ENCODE measurements at places on chromosomes 12 and 14.

- no peak for DNase-seq
Observed at GRCh38 chr12:108455706-108456105, 59.4 kb upstream of the FICD start.

GRCh38 chr14:20116748-20117147 is 6.2 kb downstream of the OR4K17 start:
- no peak for DNase-seq

DNA sequence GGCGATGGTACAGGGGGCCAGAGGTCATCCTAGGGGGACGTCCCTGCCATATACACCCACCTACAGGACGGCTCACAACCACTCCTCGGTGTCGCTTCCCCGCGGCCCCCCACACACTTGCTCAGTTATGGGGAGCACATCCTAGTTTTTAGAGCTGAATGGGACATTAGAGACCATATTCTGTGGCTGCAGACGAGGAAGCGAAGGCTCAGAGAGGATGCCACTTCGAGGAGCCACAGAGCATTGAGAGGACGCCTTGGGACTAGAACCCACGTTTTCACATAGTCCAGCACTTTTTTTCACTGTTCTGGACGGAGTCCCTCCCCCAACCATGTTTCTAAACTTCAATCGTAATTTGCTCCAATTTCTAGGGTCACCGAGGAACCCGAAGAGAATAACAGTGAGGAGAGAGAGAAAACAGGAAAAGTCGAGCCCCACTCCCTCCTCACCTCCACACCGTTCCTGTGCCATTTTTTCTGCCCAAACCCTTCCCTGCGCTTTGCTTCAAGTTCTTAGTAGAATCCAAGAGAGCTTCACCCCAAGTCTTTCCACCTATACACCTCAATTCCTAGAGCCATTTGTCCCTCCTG is 641 bp upstream of the ASCL1 start:
- no peak for DNase-seq

GRCh38 chr14:96088481-96088880 is 49.3 kb downstream of the C14orf132 start:
- no peak for DNase-seq

GRCh38 chr12:70049596-70050360 is 193.5 kb upstream of the CNOT2 start:
- DNase-seq = no peak

- DNase-seq = no peak
Observed at GRCh38 chr14:93034671-93034994, 81.1 kb downstream of the ITPK1 start.

- DNase-seq = no peak
Observed at GRCh38 chr14:94115058-94115591, 4.6 kb downstream of the IFI27 start.

- no peak for DNase-seq
Observed at GRCh38 chr14:50670196-50670865, 2.2 kb upstream of the SAV1 start.

DNA sequence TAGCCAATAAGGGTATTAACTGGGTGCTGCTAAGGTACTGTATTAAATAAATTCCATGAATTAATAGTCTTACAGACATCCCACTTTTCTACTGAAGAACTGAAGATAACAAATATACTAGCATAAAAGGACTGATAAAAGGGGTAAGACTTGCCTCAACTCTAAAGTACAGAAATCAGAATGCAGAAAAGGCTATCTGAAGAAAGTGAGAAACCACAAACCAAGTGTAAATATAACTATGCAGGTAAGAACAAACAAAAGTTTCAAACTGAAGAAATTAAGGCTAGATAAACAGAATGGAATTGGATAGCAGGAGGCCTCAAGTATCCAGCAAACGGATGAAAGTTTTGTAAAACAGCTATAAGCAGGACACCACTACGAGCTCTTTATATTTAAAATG is 29.5 kb downstream of the YAF2 start:
- no peak for DNase-seq

DNA sequence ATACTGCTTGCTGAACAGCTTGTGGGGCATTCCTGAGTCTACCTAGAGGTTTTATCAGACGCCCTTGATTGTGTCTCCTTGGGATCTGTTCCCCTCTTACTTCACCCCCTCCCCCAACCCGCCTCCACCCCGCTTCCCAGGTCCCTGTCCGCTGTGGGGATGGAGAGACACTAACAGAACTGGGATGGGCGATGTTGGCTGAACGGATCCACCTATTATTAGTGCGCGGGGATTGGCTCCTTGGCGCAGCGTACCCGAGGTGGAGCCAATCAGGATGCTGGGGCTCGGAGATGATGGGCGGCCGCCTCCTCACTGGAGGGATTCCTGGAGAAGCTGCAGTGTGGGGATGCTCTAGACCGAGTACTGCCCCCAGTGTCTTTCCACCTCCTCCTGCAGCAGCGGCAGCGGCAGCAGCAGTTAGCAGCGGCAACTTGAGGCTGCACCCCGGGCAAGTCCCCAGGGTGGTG is at the start of gene SYT1:
SYT1 (plus strand) TSS at position 372 of the 467 bp plus-strand sequence.
- no peak for DNase-seq

DNA sequence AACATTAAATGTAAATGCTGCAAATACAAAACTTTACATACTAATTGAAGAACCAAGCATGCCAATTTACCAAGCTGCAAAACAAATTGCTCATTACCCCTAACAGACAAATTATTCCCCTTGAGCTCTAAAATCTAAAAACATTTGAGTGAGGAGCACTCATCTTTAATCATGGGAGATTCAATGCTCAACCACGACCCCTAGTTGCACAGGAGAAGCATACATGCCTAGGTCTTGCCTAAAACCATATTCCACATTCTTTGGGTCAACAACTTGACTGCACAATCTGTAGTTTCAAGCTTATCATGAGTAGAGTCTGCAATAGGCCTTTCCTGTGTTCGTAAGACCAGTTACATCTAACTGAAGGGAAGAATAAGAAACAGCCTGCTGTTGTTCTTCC is 69.7 kb downstream of the MGAT4C start:
- no peak for DNase-seq

DNA sequence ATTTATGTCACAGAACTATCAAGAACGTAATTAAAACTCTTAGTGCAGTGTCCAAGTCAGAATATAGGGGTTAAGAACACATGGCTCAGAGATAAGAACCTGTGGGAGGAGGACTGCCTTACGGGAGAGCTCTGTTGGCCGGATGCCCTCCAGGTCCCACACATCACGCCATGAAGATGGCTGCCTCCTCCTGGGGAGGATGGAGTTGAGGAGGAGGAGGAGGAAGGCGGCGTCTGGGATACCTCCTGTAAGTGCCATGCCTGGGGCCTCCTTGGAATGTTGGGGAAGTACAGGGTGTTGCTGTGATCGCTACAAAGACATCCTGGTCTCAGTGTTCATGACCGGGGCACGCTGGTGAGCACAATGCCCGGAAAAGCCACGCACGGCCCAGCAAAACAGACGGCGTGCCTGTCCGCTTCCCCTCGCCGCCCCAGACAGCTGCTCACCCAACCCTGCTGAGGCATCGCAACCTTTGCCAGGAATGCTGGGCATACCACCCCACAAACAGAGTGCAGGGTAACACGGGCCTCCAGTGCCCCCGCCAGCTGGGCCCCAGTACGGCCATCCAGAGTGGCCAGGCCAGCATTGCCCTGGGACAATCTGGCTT is 28.7 kb upstream of the CD9 start:
- DNase-seq = no peak

DNA sequence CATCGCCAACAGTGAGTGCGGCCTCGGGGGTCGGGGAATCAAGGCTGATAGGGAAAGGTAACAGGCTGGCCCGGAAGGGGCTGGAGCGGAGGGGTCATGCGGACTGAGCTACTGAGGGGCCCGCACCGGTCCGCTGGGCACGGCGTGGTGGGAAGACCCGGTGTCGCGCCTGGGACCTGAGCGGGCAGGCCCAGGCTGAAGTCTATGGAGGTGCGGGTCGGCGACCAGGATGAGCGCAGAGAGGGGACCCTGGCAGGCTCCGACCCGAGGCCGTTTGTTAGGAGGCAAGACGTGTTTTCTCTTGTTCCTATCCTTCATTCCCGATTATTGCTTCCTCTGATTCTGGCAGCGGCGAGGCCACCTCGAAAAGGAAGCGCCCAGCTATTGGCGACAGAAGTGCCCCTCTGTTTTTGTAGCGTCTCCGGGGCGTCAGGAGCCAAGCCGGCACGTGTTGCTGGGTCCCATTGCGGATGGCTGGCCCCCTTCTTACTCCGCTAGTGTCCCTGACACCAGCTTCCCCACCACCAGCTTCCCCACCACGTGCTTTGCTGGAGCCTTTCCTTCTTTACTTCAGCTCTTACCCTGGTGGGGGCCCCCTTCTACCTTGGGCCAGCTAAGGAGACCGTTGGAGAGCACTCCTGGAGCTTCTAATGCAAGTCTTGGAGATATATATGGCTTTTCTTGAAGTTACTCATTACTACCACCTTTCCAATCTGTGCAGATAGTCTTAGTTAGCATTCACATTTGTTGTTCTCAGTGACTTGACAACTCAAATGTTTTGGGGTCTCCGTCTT is 653 bp downstream of the PA2G4 start:
- DNase-seq = no peak

GRCh38 chr12:82406651-82407050 is 48.3 kb downstream of the METTL25 start:
- DNase-seq = no peak

DNA sequence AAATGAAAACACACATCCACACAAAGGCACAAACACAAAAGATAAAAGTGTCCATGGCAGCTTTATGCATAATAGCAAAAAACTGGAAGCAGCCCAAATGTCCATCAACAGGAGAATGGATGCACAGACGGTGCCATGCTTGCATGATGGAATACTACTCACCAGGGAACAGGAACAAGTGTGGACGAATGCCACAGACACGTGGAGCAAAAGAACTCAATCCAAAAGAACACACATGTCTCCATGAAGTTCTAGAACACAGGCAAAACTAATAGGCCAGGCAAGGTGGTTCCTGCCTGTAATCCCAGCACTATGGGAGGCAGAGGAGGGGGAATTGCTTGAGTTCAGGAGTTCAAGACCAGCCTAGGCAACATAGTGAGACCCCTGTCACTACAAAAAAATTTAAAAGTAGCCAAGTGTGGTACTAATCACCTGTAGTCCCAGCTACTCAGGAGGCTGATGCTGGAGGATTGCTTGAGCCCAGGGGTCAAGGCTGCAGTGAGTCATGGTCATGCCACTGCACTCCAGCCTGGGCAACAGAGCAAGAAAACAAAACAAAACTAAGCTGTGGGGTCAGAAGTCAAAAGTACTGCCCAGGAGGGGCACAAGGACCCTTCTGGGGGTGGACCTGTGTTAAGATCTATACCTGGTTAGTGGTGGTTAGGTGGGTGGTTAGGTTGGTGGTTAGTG is 7.3 kb upstream of the TMEM119 start:
- no peak for DNase-seq

DNA sequence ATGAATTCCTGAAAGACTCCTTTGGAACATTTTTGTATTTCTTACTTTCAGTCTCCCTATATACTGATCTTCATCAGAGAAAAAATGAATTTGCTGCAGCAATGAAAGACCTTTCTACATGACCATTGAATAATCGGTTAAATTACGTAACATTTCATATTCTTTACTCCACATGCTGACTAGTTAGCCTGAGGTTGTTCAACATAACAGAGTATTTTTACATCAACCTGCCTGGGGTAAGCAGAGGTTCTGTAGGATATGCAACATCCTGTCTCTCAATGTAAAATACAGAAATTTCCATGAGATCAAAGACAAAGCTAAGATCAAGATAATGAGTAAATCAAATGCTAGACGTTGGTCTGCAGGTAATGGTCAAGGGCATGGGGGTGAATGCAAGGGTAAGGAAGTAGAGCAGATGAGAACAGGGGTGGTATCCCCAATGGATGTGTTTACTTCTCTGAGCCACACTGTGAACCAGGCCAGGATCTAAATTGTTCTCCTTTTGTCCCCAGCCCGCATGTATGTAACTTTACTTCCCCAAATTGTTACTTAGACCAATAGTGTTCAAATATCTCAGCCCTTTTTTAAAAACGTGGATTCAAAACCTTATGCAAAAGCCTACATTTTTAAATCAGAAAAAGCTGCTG is 45.4 kb downstream of the DUSP6 start:
- no peak for DNase-seq

GRCh38 chr12:6840330-6840729 is 395 bp upstream of the GNB3 start:
- no peak for DNase-seq

GRCh38 chr12:49552014-49552413 is 13.2 kb downstream of the KCNH3 start:
- no peak for DNase-seq

DNA sequence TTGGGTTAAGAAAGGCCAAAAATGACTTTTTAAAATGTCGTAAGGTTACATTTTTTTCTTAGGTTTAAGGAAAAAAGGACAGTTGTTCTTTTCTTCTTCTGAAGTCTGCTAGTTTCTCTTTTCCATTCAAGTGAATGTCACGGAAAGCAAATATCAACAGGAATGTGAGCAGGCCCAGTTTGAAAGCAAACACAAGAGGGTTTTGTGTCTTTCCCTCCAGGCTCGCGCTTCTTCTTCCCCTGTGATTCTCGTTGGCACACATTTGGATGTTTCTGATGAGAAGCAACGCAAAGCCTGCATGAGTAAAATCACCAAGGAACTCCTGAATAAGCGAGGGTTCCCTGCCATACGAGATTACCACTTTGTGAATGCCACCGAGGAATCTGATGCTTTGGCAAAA is 85.4 kb downstream of the LRRK2 start:
- no peak for DNase-seq

GRCh38 chr14:47435331-47435965 is 240.0 kb downstream of the MDGA2 start:
- DNase-seq = no peak

- no peak for DNase-seq
Observed at GRCh38 chr12:122138616-122139015, 35.4 kb downstream of the IL31 start.

DNA sequence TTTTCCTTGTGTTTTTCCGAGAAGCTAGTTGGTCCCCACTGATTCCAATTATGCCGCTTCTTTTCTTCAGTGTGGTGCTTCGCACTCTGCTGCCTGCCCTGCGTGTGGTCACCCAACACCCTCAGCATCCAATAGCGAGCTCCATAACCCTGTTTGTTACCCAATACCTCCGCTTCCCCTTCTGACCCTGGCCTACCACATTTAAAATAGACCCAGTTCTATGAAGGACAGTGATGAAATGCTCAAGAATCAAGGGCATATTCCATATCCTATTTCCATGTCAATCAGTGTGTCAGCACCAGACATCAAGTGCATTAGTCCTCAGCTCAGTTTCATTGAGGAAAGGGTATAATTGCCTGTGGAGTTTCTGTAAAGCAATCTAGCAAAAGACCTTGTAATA is 9.5 kb downstream of the NDRG2 start:
- no peak for DNase-seq

DNA sequence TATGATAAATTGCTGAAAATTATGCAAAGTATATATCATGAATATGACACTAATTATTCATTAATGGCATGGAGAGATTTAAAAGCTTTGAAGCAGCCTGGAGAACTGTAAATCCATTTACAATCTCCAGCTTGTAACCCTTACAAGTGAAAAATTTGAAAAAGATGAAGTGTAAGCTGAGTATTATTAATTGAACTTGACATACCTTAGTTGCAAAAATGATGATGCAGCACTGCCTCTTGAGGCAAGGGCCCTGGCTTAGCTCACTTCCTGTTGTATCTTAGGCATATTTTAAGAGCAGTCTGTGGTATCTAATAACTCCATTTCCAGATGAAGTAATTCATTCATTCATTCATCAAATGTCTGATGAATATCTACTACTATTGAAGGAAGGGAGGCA is 158.6 kb downstream of the ANO4 start:
- DNase-seq = no peak

GRCh38 chr14:69241577-69241976 is 18.4 kb upstream of the GALNT16 start:
- DNase-seq = no peak
